ENCODE measurements at places on chromosomes 2 and 18.
A peak's percentile ranks its signal among the peaks of the same experiment; 100 is the strongest.

DNA sequence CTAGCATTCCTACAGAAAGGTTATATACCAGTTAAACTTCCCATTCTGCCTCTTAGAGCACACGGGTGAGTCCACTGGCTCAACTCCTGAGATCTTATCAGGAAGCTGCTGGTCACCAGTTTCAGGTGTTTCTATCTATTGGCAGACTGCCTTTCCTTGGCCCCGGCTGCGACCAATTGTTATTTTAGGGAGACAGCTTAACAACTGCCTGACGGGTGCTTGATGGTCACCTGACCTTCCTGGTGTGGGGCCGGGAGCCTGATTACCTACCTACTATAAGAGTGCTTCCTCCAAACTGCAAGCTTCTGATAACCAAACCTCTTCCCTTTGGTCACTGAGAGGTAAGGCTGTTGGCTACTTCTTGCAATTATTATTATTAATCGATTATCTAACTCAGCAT is 122.1 kb upstream of the XIRP2 start:
- DNase-seq = no peak

DNA sequence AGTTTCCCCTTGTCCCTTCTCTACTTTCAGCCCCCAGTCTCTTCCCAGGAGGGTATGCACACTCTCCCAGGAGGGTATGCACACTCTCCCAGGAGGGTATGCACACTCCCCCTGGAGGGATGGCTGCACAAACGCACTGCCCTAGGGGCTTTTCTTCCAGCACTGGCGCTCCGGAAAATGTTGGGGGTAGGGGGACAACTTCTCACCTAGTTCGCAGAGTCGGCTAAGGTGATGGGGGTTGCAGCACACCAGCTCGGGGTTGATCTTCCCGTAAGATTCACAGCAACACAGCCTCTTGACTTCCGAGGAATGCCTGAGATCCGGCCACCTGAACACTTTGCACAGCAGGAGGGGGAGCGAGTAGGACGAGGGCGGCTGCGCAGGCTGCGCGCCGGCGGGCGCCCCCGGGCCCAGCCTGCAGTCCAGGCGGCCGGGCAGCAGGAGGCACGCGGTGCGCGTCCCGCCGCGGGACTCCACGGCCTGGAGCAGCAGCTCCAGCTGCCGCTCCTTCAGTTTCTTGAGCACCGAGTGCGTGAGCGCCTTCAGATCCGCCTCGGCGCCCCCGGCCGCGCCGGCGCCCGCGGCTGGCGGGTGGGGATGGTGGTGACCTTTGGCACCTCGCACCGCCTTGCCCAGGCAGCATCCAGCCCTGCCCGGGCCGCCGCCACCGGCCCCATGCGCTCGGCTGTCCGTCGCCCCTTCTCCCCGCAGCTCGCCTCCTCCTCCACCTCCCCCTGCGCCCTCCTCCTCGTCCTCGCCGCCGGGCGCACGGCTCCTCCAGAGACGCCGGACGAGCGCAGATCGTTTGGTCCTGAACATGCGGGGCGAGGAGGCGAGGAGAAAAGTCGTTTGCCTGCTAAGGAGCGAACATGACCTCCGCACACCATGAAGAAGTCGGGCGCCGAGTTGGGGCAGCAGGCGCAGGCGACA is 894 bp downstream of the SMAD7 start:
- DNase-seq = no peak

DNA sequence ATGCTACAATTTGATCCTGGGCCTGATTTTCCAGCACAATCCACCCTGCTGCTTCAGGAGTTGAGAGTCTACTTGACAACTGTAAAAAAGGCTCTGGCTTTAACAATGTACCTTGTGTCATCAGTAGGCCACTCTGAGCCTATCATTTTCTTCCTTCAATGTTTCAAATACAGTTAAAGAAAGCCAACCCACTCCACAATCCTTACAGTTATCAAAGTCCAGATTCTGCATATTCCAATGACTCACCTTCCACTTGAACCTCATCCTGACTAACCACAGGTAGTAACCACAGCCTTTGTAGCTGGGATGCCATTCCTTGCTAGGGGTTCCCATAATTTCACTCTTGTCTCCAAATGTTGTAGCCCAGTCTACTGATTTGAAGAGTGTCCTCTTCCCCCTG is 35.5 kb upstream of the AQP4 start:
- DNase-seq = no peak

- DNase-seq = peak; percentile 62
These were observed 6.9 kb downstream of the HDAC4 start for GRCh38 chr2:239393941-239394340.

GRCh38 chr2:121969166-121969565 is 213.7 kb downstream of the TSN start:
- no peak for DNase-seq

GRCh38 chr2:217573571-217573970 is 429.2 kb downstream of the TNS1 start:
- DNase-seq = peak; percentile 81

- no peak for DNase-seq
These were observed 356.2 kb upstream of the SMIM21 start for GRCh38 chr18:75783566-75784281.

- no peak for DNase-seq
These were observed 378.5 kb upstream of the ID2 start for GRCh38 chr2:8303322-8303832.

DNA sequence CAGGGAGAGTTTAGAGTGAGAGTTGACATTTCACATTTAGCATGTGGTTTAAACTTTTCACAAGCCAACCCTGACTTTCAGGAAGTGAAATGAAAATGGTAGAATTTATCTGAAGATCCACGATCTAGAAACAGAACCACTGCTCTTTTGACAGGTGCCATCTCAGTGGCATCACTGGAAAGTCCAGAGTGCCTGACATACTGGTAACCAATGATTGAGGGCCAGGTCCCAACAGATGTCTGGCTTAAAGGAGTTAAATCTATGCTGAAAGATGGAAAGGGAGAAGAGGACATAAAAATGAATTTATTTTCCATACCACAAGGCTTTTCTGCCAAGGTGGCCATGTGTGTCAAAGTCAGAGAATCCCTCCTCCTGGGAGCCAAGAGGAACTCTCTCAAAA is 2.7 kb downstream of the IL36G start:
- no peak for DNase-seq

DNA sequence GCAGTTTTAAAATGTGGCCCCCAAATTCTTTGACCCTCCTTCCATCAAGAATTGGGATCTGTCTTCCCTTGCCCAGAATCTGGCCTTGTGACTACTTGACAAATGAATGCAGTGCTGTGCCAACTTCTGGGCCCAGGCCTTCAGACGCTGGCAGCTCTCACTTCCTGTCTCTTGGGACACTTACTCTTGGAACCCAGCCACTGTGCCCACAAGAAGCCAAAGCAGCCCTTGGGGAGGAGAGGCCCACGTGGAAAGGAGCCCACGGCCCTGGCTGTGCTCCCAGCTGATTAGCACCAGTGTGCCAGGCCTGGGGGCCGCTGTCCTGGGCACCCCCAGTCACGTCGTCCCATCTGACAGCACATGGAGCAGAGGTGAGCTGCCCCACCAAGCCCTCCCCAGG is 56.6 kb downstream of the RPL37A start:
- DNase-seq = peak; percentile 37

DNA sequence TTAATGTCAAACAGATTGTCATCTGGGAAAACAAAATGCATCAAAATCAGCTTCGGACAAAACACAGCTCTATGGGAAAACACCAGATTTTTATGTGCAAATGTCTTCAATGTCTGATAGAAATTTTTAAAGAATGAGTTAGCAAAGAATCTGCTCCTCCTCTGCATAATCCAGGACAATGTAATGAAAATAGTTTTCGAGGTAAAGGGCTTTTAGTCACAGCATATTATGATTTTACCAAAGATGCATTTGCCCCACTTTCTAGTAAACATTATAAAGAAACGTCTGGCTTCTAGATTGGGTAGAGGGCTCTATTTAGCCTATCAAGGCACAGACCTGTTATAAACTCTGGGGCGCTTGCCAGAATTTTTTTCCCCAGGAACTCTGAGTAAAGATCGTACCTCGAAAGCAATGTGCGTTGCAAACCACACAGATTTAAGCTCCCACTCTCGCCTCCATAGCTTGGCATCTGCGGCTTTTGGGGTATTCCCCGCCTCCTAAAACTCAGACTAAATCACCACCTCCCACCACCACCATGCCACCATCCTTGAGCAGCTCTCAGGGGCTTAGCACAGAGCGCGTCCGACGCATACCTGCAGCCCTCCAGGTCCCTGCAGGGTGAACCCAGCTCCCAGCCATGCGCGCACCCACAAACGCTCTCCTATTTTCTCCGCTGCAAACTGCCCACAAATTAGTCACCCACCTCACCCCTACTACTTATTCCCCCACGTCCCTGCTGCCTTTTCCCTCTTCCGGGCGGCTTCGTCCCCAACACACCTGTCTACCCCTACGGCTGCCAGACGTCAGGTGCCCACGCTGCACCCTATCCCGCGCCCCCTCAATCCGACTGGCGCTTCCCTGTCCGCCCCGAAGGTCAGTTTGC is 829 bp downstream of the ACVR1C start:
- peak; percentile 46 for DNase-seq

DNA sequence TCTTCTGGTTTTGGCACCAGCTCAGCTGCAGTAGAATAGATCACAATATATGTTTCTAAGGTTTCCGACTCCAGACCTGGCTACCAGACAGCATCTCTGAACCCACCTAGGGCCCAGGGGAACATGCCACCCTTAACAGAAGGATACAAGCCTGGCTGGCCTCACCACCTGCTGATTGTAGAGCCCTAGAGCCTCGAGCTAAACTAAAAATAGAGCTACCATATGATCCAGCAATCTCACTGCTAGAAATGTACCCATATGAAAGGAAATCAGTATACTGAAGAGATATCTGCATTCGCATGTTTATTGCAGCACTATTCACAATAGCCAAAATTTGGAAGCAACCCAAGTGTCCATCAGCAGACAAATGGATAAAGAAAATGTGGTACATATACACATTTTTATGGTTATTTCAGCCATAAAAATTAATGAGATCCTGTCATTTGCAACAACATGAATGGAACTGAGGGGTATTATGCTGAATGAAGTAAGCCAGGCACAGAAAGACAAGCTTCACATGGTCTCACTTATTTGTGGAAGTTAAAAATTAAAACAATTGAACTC is 242.4 kb upstream of the SLC39A10 start:
- DNase-seq = no peak

DNA sequence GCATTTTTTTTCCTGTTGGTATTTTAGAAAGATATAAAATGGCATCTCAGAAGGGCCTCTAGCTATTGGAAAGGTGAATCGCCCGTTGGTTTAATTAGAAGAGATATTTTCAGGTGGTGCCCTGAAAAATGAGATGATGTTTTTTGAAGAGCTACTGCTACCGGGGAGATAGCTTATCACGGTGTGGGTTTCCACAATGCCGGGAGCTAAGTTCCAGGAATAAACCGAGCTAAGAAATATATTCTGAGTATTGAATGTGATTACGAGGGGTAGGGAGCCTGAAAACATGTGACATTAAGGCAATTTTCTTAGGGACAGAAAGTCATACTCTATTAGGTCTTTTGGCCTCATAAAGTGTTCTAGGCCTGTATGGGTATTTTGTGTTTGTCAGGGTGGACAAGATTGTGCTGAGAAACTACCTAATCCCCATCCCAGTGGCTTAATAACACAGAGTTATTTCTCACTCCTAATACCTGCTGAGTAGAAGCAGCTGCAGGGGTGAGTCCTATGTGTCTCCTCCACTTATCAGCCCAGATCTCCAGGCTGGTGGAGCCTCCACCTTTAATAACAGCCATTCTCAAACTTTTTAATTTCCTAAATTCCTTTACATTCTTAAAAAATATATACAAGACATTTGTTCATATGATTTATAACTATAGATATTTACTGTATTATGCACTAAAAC is 150.2 kb downstream of the LRRTM1 start:
- DNase-seq = no peak

GRCh38 chr2:189309331-189309730 is 129.8 kb upstream of the COL5A2 start:
- no peak for DNase-seq

- DNase-seq = peak; percentile 4
These were observed 27.9 kb downstream of the G6PC2 start for GRCh38 chr2:168929031-168929430.

- no peak for DNase-seq
These were observed 52.0 kb downstream of the FHOD3 start for GRCh38 chr18:36349552-36349951.

GRCh38 chr2:121065239-121065638 is 219.8 kb downstream of the TFCP2L1 start:
- DNase-seq = no peak

DNA sequence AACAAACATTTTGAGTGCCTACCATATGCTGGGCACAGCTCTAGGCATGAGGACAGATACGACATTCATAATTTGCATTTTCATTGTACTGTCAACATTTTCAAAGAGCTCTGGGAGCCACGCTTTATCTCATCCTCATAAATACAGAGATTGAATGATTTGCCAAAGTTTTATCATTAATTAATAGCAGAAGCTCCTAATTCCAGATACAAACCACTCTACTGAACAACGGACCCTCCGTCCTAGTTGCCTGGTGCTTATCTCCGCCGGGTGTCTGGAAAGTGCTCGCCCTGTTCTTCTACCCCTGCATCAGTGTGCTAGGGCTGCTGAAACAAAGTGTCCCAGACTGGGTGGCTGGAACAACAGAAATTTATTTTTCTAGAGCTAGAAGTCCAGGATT is 23.8 kb downstream of the SERTAD2 start:
- DNase-seq = no peak

GRCh38 chr18:35326695-35327387 is 17.4 kb downstream of the ZNF24 start:
- no peak for DNase-seq

DNA sequence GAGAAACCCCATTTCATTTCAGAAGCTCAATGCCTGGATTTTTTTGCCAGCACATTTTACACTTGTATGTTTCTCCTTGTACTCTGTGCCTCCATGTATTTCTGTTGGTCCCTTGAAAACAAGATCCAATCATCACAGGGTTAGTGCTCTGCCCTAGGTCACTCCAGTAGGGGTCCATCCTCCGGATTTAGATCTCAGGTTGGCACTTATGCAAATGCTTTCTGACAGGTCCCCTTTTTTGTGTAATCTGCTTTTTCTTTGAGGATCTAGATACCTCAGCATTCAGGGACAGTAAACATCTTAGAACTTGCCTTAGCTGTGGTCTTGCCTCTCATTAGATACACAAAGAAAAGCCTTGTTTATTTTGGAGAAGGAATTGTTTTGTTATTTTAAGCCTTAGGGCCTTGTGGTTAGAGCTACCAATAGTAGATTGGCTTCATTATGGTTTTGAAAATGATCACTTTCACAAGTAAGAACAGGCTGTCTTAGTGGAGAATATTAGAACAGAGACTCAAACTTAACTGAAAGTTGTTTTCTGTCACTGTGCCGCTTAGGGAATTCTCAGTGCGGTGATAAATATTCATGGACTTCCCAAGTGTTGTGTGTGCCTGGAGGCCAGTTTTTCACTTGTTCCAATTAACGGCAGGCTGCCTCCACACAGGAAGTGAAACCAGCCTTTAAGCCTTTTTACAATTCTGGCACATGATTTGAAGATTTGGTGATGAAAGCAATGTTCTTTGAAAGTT is 7.8 kb downstream of the MERTK start:
- no peak for DNase-seq

GRCh38 chr2:150387586-150388288 is 99.7 kb downstream of the RND3 start:
- no peak for DNase-seq

Measured in fibroblast of skin of abdomen (primary cell).